Stimulated activated CD4-positive, alpha-beta T cell treated with anti-CD3 and anti-CD28 coated beads, TNF-alpha, amount 100 ng/mL, for 4 hours (primary cell): ENCODE measurements at places on chromosomes 2 and 18.
A peak's percentile ranks its signal among the peaks of the same experiment; 100 is the strongest.

GRCh38 chr2:186496401-186496800 lies 10.3 kb downstream of the ZC3H15 start:
- no peak for DNase-seq

DNA sequence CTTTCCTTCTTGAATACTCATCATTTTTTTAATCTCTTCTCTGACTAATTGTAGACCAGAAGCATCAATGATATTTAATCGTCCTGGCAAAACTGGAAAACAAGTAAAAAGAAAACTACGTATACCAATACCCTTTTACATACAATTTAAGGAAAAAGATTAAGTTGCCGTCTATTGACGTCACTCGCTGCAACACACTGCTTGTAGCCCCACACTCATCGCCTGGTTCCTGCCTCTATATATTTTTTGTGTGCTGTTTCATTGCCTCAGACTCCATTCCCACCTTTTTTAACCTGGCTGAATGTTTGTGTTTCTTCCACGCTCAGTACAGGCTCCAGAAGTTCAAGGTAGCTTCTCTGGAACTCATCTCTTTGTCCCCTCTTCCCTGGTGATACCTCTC lies 536.2 kb downstream of the METTL4 start:
- DNase-seq, result no peak

DNA sequence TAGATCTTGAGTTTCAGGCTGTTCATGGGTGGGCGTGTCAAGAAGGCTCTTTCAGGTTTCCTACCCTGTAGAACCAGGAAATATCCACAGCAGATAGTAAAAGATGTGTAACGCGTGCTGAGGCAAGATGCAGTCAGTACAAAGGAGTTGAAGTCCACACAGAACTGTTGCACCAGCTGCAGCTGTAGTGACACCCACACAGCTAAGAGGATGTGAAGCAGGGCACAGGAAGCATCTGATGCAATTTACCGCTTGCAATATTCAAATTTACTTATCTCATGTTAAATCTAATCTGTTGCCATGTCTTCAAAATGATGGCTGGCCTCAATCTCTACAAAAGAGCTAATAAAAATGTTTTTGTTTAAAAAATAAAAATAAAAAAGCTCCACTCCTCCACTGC lies 132.8 kb downstream of the ARHGAP15 start:
- DNase-seq, result peak; percentile 18

- DNase-seq, result no peak
These were observed 73.5 kb downstream of the ALK start for GRCh38 chr2:29847886-29848285.

- no peak for DNase-seq
These were observed 87.7 kb downstream of the TMEM18 start for GRCh38 chr2:589281-590130.

GRCh38 chr18:44799382-44799906 lies 118.8 kb downstream of the SETBP1 start:
- DNase-seq, result no peak

DNA sequence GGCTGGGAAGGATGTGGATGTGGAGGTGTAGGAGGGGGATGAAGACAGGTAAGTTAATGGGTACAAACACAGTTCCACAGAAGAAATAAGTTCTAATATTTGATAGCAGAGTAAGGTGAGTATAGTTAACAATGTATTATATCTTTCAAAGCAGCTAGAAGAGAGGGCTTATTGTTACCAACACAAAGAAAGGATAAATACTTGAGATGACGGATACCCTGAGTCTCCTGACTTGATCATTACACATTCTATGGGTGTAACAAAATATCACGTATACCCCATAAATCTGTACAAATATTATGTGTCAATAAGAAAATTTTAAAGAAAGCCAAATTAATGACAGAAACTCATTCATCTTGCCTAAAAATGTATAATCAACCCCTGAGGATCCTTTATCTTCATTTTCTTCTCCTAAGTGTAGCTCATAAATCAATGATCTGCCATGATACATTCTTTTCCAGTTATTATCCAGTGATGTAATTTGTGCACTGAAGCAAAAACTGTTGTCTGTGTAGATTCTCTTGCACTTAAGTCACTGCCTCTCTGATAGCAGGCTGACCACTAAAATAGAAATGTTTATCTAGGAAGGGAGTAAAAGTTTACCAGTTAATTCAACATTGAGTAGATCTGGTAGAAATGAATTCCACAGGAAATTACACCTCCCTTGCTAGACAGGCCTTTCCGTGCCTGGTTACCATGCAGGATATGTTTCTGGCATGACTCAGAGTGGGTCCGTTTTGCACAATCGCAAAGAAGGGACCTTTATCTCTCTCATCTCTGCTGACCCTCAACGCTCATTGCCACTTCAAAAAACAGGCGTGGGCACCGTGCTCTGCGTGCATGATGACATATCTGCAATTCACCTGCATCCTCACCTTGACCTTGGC lies 249.7 kb upstream of the NCKAP5 start:
- DNase-seq, result no peak

DNA sequence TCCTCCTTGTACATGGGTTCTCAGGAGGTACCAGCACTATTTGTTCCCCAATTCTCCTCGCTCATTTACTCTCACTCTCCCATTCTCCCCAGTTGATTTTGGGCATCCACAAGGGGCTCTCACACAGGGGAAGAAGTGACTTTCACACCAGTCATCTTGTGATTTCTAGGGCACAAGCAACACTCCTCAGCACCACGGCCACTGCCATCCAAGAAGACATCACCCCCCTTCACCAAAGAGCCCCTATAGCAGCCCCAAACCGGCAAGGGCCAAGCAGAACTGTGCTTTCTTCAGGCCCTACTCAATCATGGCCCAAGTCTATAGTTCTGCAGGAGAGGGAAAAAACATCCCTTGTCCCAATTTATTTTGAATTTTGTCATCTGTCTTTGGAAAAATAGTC lies 209.2 kb upstream of the ARL4C start:
- DNase-seq, result no peak

DNA sequence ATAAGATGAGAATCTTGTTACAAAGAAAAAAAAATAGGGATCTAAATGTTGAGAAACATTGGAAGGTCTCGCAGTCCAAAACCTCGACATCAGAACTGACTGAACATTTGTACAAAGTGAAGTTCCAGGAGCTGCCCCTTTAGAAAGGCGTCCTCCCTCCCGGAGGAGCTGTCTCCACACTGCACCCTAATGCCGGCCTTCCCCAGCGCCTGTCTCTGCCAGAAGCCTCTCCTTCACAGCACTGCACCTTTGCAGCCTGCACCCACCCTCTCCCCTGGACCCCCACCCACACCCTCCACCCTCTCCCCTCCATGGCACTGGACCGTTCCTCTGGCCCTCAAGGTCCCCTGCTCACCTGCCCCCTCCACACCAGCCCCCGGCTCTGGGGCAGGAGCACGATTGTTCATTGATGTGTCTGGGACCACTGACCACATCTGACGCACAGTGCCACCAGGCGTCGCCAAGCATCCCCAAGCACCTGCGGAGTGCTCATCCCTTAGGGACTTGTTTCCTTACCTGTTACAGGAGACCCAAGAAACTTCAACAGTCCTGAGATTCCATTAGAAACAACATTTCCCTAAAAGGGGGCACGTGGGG lies 90.3 kb upstream of the SNTG2 start:
- DNase-seq, result no peak

- DNase-seq, result no peak
These were observed 17.5 kb downstream of the CYRIA start for GRCh38 chr2:16647992-16648617.

GRCh38 chr2:85935170-85935745 lies 46.5 kb upstream of the ST3GAL5 start:
- DNase-seq, result no peak

- no peak for DNase-seq
These were observed 211.5 kb downstream of the IKZF2 start for GRCh38 chr2:212939777-212940531.

- no peak for DNase-seq
These were observed 963 bp downstream of the ERFE start for GRCh38 chr2:238159661-238160205.

DNA sequence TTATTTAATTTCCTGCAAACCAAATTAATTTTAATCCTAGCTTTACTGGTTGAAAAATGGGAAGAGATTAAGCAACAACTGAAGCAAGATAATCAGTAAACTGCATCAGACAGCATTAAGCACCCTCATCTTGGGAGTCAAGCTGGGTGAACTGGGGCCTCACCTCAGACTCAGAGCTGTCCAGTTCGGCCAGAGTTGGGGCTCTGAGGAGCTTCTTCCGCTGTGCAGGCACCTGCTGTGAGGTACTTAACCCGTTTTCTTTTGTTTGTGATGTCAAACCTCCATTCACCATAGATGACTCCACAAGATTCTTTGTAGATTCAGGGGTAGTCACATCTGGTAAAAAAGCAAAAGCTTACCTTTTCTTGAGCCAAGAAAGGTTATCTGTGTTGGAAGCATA lies 71.8 kb downstream of the PRELID3A start:
- no peak for DNase-seq

DNA sequence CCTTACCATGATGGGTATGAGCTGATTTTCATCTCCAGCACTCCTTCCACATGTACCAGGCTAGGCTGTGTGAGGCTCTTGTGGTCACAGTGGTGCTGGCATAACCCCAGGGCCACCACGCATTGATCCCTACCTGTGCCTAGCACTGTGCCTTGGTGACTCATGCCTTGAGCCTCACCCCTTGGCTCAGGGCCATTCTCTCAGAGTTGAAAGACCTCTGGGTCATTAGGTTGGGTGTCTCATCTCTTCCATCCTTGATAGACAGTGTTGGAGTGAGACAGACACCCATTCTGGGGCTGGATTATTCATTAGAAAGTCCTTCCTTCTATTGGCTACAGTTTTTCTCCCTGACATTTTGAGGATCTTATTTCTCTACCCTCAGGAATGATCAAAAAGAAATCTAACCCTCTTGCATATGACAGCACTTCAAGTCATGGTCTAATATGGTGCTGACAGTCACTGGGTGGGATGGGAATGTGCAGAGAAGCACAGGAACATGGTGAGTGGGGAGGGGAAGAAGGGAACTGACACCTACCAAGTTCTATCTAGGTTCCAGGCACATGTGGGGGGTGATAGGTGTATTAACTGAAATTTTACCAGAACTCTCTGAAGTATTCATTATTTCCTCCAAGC lies 41.3 kb downstream of the DYSF start:
- no peak for DNase-seq

DNA sequence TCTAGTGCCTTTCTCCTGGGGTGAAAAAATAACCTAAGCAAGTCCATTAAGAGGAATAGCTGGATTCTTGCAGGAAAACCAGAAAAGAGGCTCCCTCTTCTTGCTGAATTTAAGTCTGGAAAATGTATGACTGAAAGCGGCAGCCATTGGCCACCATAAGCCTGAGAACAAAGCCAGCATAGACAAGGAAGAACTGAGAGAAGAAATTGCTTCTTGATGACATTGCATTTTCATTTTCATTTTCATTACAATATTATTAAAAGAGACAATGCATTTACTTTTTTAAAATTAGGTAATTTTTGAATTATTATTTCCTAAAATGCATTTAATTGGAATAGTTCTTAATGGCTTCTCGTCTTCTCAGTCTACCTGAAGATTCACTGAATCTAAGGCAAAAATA lies 1157.5 kb upstream of the ZEB2 start:
- no peak for DNase-seq

DNA sequence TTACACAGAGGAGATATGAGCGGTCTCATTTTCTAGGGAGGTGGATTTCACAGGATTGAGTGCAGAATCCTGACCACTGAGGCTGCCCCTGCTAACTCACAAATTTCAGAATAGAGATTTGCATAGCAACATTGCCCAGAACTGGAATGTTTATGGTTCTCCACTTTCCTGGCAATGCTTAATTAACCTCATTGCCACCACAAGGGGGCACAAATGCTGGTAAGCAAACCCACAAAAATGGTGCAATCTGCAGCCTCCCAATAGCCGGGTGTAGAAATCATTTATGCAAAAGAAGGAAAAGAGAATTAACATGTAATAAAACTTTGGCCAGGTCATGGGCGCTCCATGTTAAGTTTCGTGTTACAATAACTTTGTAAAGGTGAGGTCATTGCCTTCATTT lies 112.4 kb downstream of the CYRIA start:
- DNase-seq, result no peak

- no peak for DNase-seq
These were observed 86.8 kb downstream of the GULP1 start for GRCh38 chr2:188378371-188378950.

GRCh38 chr2:184346338-184346862 lies 251.9 kb upstream of the ZNF804A start:
- no peak for DNase-seq

- DNase-seq, result no peak
These were observed 201.2 kb upstream of the TNP1 start for GRCh38 chr2:217060951-217061547.

GRCh38 chr18:66724664-66725356 lies 120.9 kb upstream of the CDH19 start:
- no peak for DNase-seq

- DNase-seq, result no peak
These were observed 39.5 kb downstream of the NIFK start for GRCh38 chr2:121697108-121697631.

- DNase-seq, result no peak
These were observed 274.7 kb upstream of the SIX2 start for GRCh38 chr2:45283764-45284620.

GRCh38 chr2:163373496-163373895 lies 362.3 kb downstream of the FIGN start:
- no peak for DNase-seq

DNA sequence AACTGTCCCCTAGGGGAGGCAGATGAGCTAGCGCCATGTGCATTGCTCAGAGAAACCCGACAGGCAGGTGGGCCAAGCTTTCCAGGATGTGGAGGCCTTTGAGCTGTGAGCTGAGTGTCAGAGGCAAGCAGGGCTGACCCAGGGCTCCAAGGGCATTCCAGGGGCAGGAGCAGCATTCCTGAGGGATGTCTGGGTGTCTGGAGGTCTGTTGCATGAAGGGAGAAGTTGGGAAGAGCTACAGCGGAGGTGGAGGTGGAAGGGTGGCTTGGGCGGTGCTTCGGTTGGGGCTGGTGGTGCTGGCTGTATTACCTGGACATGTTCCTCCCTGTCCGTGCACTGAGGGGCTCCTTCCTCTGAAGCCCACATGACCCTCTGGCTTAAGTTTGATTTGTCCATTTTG lies 102.8 kb downstream of the RNF144A start:
- DNase-seq, result no peak

GRCh38 chr18:76754351-76754750 lies 68.0 kb upstream of the ZNF236 start:
- DNase-seq, result no peak

DNA sequence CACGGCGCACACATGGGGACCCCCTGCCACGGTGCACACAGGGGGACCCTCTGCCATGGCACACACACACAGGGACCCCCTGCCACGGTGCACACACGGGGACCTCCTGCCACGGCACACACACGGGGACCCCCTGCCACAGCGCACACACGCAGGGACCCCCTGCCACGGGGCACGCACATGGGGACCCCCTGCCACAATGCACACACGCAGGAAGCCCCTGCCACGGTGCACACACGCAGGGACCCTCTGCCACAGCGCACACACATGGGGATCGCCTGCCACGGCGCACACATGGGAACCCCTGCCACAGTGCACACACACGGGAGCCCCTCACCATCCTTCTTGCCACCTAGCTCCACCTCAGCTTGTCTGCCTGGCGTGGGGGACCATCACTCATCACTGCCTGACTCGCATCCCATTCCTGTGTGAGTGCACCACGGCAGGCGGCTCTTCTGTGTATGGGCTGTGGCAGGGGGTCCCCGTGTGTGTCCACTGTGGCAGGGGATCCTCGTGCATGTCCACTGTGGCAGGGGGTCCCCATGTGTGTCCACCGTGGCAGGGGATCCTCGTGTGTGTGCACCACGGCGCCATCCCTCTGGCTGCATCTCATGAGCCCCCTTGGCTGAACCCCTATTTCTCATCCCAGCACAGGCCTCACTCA lies 206.7 kb downstream of the EIPR1 start:
- no peak for DNase-seq

GRCh38 chr2:72847534-72848315 lies 21.9 kb upstream of the EXOC6B start:
- no peak for DNase-seq
